ENCODE measurements at places on chromosomes 1 and 21.

DNA sequence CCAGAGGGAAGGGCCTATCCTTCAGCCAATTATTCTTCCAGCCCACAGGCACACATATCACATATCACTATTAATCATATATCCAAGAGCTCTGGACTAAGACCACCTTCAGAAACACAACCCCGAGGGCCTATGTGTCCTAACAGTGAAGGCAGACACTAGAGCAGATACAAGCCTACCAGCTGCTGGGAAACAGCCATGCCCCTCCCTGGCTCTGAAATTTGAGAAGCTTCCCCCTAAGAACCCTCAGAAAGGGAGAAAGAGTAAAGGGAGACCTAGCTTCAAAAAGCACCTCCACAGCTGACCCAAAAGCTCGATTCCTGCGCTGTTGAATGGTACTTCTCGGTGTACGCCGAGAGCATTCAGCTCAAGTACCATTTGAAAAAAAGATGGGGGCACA lies 17.4 kb downstream of the CNN3 start:
- DNase-seq: no peak

- DNase-seq: no peak
Measured at GRCh38 chr1:227065311-227065710, 125.2 kb downstream of the COQ8A start.

DNA sequence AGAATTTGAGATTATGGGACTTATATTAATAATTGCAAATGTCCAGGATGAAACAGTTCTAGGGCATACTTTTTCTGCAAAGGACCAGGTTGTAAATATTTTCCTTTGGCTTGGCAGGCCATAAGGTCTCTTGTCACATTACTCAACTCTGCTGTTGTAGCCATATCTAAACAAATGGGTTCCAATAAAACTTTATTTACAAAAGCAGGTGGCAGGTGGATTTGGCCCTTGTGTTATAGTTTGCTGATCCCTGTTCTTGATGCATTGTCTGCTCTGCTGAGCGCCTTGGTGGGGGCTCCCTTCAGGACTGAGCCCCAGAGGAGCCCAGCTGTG lies 258.5 kb downstream of the FOXD2 start:
- no peak for DNase-seq

GRCh38 chr1:183385340-183386144 lies 32.6 kb downstream of the NMNAT2 start:
- DNase-seq: no peak

GRCh38 chr1:31441073-31441472 lies 28.1 kb downstream of the SERINC2 start:
- no peak for DNase-seq

DNA sequence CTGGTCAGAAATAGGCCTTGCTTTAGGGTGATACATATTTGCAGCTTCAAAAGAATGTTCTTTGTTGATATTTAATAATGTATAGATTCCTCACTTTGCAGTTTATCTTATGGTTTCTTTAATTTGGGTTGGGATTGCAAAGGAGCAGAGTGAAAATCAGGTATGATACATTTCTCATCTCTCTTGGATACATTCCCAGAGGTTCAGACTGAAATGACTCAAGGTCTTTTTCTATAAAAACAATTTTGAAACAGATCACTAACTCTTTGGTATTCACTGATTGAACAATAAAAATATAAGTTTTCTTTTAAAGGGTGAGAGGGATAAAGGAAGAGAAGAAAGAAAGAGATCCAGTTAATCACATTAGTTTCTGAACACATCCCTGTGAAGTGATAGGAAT lies 606.5 kb upstream of the CAMK1G start:
- DNase-seq: no peak

DNA sequence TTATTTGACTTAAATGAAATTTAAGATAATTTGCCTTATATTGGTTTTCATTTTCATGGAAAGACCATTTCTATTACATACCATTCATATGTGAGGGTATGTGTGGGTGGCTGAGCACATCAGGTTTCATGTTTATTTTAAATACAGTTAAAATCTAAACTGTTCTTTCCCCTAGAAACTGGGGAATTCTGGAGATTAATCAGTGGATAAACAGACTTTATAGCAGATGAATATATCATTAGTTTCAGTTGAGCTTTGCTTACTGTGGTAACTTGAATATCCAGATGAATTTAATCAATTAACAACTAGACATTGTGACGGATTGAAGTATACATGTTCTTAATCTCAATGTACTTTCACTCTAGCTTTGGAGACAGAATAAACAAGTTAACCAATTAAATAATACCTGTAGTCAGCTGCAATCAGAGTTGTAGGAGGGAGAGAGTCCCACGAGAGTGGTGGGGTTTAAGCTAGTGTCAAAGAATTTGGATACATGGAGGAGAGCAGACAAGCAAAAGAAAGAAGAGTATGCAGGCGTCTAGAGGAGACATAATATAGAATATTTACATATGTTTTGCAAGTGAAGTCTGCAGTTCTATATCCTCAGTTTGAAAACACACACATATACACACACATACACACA lies 97.6 kb downstream of the PDE4B start:
- DNase-seq: no peak

- no peak for DNase-seq
Measured at GRCh38 chr1:216456682-216457081, 33.4 kb upstream of the USH2A start.

GRCh38 chr1:163300568-163300967 lies 21.2 kb upstream of the NUF2 start:
- no peak for DNase-seq

DNA sequence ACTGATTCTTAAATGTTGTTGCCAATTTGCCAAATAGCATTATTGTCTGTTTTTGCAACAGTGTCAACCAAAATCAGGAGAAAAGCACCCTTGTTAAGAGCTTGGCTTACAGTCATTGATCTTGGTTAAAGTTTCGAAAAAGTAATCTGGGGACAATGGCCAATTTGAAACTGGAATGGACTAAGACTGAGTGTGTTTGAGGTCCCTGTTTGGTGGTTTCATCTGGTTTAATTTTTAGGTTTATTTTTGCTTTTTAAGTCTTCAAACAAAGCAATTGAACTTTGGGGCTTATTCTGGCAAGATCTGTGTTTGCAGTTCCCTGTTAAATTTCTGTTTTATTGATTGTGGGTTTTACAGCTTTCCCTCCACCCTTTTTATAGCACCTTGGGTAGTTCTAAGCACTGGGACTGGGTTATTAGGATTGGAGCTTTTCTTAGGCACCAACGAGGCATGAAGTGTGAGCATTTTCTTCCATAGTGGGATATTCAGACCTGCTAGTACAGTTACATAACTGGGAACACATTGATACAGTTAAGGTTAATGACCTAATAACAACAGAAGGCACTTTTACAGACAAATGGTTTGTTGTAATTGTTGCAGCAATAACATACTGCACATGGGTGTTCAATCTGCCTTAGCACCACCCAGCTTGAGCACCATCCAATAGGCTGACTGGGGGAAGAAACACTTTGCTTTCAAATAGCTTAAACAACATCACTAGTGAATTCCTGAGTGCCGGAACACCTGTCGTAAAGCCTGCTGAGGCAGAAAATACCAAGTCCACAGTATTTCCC lies 40.6 kb upstream of the MAP10 start:
- no peak for DNase-seq

Data from MM.1S (cell line).